RPMI8226 (cell line): ENCODE measurements at places on chromosomes 7 and 10.

GRCh38 chr7:26543951-26544350, 252.3 kb downstream of the SNX10 start:
- DNase-seq: no peak

DNA sequence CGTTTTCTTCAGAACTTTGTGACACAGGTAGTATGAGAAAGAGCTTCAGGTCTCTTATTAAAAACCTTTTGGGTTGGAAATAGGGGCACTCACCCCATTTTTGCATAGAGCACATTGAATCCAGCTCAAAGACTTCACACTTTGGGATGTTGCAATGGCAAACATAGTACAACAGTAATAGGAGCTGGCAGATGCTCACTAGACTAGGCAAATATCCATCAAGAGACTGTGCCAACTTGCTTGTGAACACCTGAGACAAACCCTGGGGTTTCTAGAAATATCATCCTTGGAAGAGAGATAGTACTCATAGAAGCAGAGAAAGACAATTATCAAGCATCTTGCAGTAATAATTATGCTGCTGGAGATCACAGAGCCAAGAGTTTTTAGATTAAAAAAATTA, 280.0 kb downstream of the CACNA2D1 start:
- no peak for DNase-seq

DNA sequence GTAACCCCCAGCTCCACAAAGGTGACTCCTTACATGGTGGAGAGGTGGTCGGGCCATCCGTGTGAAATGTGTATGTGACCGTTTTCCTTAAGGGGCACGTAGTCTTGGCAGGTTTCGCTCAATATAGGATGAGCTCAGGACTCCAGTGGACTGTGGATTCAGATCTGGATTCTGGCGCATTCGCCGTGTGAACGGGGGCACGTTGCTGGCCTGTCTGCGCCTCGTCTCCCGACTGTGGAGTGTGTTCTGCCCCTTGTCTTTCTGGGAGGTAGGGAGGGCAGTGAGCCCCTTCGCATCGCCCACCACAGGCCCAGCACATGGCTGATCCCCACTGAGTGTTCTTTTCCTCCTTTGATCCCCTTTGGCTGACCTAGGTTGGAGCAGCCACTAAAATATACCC, 165.1 kb downstream of the EGFR start:
- no peak for DNase-seq

DNA sequence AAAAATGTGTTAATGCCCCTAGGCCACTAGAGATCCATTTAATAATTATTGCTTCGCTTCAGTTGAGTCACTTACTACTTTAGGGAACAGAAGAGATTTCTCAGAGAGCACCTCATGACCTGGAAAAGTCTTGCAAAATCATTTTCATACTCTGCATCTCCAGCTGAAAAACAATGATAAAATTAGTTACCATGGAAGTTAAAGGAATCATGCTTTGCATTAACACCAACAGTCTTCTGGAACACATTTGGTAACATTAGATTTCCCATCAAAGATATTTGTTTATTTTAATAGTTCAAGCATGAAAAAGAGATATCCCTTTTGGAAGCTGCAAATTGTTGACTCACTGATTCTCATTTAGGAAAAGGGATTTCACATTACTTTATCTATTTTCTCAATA, 1.8 kb upstream of the STEAP2 start:
- no peak for DNase-seq

DNA sequence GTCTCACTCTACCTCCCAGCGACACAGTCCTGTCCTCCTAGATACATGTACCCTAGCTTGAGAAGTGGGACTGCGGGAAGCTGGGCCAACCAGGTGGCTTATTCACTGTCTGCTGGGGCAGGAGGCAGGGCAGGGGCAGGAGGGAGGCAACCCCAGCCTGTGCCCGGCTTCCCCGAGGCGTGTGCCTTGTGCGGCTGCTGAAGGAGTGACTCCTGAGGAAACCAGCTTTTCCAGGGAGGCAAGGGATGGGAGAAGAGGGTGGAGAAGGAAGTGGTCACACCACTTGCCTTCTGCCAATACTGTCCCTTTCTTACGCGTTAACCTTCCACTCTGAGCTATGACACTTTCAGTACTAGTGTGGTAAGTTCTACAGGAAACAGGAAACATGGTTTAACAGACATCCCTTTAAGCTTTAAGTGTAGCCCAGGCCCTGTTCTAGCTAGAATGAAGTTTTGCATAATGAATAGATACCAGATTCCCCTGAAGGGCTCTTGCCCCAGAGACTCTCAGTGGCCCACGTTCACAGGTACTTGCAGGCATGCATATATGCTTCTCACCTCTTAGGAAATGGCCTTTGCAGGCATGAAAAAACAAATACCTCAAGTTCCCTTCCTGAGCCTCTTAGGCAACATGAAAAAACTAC, 40.6 kb downstream of the SYPL1 start:
- DNase-seq: peak; percentile 49

DNA sequence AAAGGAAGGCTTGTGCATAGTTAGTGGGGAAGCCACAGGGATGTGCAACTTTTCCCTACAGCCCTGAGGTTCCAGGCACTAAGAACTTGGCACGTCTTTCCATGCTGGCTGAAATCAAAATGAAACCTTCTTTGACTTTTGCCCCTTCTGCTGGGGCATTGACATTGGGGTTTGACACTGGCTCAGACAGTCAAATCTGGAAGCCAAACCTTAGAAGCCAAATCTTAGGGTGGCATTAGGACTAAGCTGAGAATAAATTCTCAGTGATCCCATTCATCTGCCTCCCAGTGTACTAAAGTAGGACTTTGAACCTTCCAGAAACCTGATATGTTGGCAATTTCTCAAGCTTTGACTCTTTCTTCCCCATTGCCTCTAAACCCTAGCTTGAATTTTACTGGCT, 31.3 kb upstream of the INSYN2A start:
- DNase-seq: no peak

DNA sequence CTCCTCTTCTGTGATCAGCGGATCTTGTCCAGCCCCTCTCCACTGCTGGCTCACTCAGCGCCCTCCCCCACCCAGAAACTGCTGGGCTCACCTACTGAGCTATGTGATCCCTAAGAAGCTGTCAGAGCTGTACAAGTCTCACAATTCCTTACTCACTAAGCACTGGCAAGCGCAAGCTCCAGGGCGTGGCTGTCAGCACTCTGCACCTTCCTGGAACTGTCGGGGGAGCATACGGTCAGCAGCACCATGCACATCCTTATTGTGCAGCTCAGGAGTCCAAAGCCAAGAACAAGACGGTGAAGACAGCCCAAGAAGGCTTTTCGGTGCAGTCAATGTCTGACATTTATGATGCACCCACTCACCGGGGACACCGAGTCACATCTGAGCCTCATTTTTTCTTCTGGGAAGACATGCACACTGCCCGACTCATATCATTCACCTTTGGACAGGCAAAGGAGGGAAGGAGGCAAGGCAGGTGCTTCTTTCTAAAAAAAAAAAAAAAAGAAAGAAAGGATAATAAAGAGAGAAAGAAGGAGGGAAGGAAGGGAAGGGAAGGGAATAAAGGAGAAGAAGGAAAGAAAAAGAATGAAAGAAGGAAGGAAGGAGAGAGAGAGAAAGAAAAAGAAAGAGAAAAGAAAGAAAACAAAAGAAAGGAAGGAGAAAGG, 56.3 kb downstream of the ASB13 start:
- DNase-seq: no peak

GRCh38 chr10:102237711-102238252, 3.5 kb downstream of the PITX3 start:
- DNase-seq: no peak
